ENCODE measurements at places on chromosomes 5 and 9. TPM values are rescaled to one million over a fixed set of nuclear protein-coding genes. Genes with fewer than 3 reads are reported as not detected.

DNA sequence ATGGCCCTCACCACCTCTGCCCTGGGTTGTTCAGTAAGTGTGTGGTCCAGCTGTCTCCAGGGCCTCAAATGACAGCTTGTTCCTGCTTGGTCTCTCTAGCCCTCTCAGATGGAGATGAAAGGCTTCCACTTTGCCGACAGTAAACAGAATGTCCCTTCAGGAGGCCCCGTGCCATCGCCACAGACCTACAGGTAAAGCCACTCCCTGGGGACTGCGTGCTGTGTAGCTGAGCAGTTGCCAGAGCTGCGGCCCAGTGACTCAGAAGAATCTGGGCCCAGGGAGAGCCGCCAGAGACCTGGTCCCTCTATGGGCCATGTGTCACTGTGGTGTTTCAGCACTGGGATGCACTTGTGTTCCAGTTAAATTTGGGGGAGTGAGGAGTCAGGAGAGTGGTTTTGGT, 10.6 kb upstream of the POMT1 start:
- no peak overlapping the region for H3K4me3 ChIP-seq
- H3K4me1 ChIP-seq, result no peaks in the 10 kb centered on the region
- H3K27ac ChIP-seq, result no peak overlapping the region
- no peak for DNase-seq

GRCh38 chr5:1292846-1293415, 1.9 kb downstream of the TERT start:
- DNase-seq, result no peak
- no peaks in the 10 kb centered on the region for H3K36me3 ChIP-seq
- no peak overlapping the region for H3K27ac ChIP-seq
- H3K4me1 ChIP-seq, result peaks cover 13% of the 10 kb centered on the region
- peaks cover 56% of the 10 kb centered on the region for H3K27me3 ChIP-seq

DNA sequence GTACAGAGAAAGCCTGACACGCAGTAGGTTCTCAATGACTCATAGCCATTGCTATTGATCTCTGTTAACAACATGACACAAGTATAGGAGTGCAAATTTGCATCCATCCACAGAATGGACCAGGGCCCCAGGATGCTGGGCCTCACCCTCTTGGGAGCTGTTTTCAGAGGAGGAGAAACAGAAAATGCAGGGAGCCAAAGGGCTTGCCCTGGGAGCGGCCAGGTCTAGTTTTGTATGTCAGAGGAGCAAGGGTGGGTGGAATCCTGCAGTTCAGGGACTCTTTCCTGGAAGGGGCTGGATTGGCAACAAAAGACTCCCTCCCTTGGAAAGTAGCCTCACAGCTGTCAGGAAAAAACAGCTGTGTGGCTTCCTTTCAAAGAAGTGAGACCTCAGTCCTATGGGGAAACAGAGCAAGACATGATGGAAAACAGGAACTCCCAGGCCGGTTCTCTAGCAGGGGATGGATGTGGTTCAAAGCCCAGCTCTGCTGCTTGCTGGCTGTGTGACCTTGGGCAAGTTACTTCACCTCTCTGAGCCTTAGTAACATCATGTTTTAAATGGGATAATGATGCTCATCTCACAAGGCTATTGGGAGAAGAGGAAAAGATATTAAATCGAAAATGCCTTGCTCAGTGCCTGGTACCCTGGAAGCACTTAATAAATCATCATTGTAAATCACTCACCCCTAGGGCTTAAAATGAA, 50.5 kb upstream of the SH3PXD2B start:
- H3K27me3 ChIP-seq, result no peaks in the 10 kb centered on the region
- no peak for DNase-seq
- H3K4me3 ChIP-seq, result no peak overlapping the region
- no peak overlapping the region for H3K27ac ChIP-seq

- no peaks in the 10 kb centered on the region for H3K27me3 ChIP-seq
- H3K4me1 ChIP-seq, result no peaks in the 10 kb centered on the region
- no peak overlapping the region for H3K27ac ChIP-seq
- no peak for DNase-seq
- no peak overlapping the region for H3K4me3 ChIP-seq
- H3K36me3 ChIP-seq, result no peaks in the 10 kb centered on the region
These were observed 279.0 kb downstream of the GLIS3 start for GRCh38 chr9:4020755-4021296.

DNA sequence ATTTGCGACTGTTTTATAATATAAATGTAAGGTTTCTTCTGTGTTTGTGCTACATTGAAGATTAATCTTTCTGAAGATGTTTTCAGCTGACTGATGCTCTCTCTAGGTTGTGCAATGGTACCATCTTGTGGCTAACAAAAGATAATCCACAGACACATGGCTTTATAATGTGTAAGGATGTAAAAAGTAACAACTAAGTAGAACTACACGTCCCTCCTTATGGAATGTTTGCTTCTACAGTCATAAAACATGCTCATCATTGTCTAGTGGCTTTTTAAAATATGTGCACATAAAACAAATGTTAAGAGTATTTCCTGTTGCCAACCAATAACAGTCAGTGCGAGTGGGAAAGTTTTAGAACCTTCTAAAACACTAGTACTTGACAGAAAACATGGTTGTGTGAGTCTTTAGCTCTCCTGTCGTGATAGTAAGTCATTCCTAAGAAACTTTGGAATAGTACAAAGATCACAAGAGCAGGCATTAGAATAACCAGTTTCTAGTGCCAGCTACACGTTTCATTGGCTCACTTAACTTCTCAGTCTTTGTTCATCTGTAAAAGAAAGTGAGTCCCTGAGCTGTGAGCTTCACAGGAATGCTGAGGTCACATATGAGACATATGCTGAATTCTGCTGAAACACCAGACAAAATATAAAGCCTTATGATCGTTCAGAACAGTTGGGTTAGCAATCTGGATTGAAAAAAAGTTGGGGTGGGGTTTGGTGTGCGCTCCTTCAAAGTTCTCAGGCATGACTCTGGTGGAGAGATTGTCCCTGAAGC, 75.7 kb upstream of the GLIS3 start:
- H3K27me3 ChIP-seq, result no peaks in the 10 kb centered on the region
- H3K27ac ChIP-seq, result no peak overlapping the region
- no peak overlapping the region for H3K4me3 ChIP-seq
- peak; percentile 30 for DNase-seq
- H3K36me3 ChIP-seq, result no peaks in the 10 kb centered on the region

- H3K27me3 ChIP-seq, result no peaks in the 10 kb centered on the region
- H3K4me1 ChIP-seq, result no peaks in the 10 kb centered on the region
- H3K36me3 ChIP-seq, result no peaks in the 10 kb centered on the region
These were observed 199.7 kb downstream of the TMC1 start for GRCh38 chr9:72721067-72721466.

- H3K4me1 ChIP-seq, result no peaks in the 10 kb centered on the region
- peak; percentile 68 for DNase-seq
- H3K4me3 ChIP-seq, result no peak overlapping the region
- no peaks in the 10 kb centered on the region for H3K36me3 ChIP-seq
- H3K27me3 ChIP-seq, result no peaks in the 10 kb centered on the region
These were observed 31.3 kb downstream of the LHX6 start for GRCh38 chr9:122197426-122197825.

DNA sequence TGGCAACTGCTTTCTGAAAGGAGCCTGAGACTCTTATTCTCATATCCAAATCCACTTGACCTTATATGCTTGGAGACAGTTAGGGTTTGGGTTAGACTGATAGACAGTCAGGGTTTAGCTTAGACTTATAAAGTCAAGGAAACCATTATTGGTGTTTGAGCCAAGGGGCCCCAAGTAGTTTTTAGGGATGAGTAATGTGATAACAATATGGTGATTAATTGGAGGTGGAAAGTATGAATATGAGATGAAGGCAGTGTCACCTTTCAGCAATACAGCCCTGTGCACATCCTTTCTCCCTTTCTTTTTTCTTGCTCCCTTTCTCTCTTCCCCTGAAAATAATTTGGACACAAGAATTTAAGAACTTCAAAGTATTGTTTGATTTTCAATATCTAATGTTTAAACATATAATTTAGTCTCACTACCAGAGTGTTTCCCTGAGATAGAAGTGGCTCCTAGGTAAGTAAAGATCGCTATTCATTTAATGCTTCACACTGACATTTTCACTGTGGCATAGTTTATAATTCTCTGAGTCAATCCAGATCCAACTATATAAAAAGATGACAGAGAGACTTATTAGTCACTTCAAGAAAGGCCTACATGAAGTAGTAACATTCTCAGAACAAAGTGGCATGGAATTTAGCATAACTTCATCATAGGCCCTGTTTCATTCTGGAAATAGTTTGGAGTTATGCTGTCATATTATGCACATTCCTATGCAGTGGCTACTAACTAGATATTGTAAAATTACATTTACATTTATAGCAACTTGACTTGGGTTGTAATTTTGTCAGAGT, 200.8 kb downstream of the CHSY3 start:
- no peaks in the 10 kb centered on the region for H3K4me1 ChIP-seq
- no peak overlapping the region for H3K4me3 ChIP-seq
- no peak overlapping the region for H3K27ac ChIP-seq
- DNase-seq, result no peak
- H3K27me3 ChIP-seq, result no peaks in the 10 kb centered on the region

- no peaks in the 10 kb centered on the region for H3K4me1 ChIP-seq
- no peak for DNase-seq
- H3K27ac ChIP-seq, result no peak overlapping the region
- H3K36me3 ChIP-seq, result no peaks in the 10 kb centered on the region
- no peak overlapping the region for H3K4me3 ChIP-seq
These were observed 10.7 kb upstream of the PRXL2C start for GRCh38 chr9:96665789-96666188.

DNA sequence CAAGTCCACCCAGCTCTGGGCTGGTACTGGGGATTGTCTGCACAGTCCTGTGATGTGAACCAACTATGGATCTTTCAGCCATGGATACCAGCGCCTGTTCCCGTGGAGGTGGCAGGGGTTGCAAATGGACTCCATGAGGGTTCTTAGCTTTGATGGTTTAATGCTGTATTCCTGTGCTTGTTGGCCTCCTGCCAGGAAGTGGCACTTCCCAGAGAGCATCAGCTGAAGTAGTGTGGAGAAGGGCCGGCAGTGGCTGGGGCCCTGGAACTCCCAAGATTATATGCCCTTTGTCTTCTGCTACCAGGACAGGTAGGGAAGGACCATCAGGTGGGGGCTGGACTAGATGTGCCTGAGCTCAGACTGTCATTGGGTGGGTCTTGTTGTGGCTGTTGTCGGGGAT, 1104.8 kb upstream of the COX7C start:
- no peak overlapping the region for H3K27ac ChIP-seq
- H3K36me3 ChIP-seq, result no peaks in the 10 kb centered on the region
- DNase-seq, result no peak
- no peaks in the 10 kb centered on the region for H3K27me3 ChIP-seq

DNA sequence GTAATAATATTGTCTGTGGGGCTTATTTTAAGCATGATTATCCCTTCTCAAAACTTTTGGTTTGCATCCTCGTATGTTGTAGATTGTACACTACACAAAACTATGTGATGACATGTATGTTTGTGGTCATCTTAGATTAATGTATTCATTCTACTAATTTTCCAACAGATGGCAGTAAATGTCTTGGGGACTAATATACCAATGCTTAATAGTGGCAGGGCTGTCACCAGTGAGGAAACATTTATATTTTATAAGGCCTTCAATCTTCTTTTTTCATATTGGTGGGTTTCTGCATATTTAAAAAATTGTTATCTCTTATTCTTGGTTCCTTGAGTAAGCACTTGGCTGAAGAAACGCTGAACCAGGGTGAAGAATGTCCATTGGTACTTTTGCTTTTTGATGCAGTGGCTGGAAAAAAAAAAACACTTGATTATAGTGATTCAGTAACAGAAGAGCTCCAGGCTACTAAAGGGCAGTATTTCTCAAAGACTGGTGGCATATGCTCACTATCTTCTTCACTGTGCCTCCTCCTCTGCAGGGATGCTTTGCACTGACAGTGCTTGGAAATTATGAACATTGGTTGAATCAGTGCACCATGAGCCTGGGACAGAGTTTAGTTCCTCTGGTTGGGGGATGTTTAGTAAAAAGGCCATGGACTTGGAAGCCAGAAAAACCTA, 530.3 kb downstream of the RASEF start:
- peak; percentile 24 for DNase-seq
- no peaks in the 10 kb centered on the region for H3K4me1 ChIP-seq
- no peak overlapping the region for H3K27ac ChIP-seq
- H3K4me3 ChIP-seq, result no peak overlapping the region

GRCh38 chr5:74576941-74577456, 63.5 kb downstream of the ENC1 start:
- no peak for DNase-seq
- H3K4me1 ChIP-seq, result peaks cover 21% of the 10 kb centered on the region
- H3K36me3 ChIP-seq, result no peaks in the 10 kb centered on the region
- H3K4me3 ChIP-seq, result no peak overlapping the region
- peak overlapping the region; percentile 75 for H3K27ac ChIP-seq

- no peak for DNase-seq
- H3K4me1 ChIP-seq, result no peaks in the 10 kb centered on the region
- H3K36me3 ChIP-seq, result no peaks in the 10 kb centered on the region
- no peaks in the 10 kb centered on the region for H3K27me3 ChIP-seq
- no peak overlapping the region for H3K4me3 ChIP-seq
These were observed 214.4 kb downstream of the NXNL2 start for GRCh38 chr9:88749420-88749819.

- no peaks in the 10 kb centered on the region for H3K36me3 ChIP-seq
- no peak overlapping the region for H3K27ac ChIP-seq
These were observed 42.4 kb upstream of the GGTA1 start for GRCh38 chr9:121542025-121542424.

DNA sequence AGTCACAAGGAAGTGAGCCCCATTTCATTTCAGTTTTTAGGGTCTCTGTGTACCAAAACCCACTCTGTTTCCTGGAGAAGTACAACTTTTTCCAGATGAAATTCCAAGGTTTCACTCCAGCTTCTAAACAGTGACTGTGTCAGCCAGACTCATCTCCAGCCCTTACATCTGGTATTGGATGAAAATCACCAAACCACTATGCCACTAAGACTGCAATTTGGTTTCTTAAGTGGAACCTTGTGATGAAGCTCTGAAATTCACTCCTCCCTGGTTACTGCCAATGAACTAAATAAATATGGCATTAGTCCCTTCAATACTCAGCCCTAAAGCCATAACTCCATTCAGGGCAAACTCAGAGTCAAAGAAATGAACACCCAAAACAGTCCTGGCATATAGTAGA, 211.2 kb upstream of the DAPK1 start:
- H3K4me3 ChIP-seq, result no peak overlapping the region
- H3K27me3 ChIP-seq, result no peaks in the 10 kb centered on the region
- no peaks in the 10 kb centered on the region for H3K4me1 ChIP-seq
- no peaks in the 10 kb centered on the region for H3K36me3 ChIP-seq
- no peak for DNase-seq

- no peak for DNase-seq
- H3K27ac ChIP-seq, result peak overlapping the region; percentile 100
- H3K36me3 ChIP-seq, result no peaks in the 10 kb centered on the region
- no peaks in the 10 kb centered on the region for H3K27me3 ChIP-seq
These were observed 7.1 kb upstream of the KLF9 start for GRCh38 chr9:70421272-70422180.

ACSL6 gene
- polyA plus RNA-seq, result 0.48 TPM

PCDHGB3 gene
- 3.4 TPM for polyA plus RNA-seq

ZNF883 gene
- polyA plus RNA-seq, result 6.2 TPM

LPAR1 gene
- 66.4 TPM for polyA plus RNA-seq

WDR38 gene
- polyA plus RNA-seq, result 5.5 TPM

IGIP gene
- 6.1 TPM for polyA plus RNA-seq

ANKS6 gene
- polyA plus RNA-seq, result 21.7 TPM

GKAP1 gene
- polyA plus RNA-seq, result 17.8 TPM

ADGRV1 gene
- 18.2 TPM for polyA plus RNA-seq

BARHL1 gene
- polyA plus RNA-seq, result not detected

INPP5E gene
- 19.8 TPM for polyA plus RNA-seq

Measured in left lung (tissue), 14 donors.